ENCODE measurements at places on chromosomes 1 and 21.

GRCh38 chr1:37021502-37021901, 12.8 kb downstream of the GRIK3 start:
- no peak for DNase-seq

DNA sequence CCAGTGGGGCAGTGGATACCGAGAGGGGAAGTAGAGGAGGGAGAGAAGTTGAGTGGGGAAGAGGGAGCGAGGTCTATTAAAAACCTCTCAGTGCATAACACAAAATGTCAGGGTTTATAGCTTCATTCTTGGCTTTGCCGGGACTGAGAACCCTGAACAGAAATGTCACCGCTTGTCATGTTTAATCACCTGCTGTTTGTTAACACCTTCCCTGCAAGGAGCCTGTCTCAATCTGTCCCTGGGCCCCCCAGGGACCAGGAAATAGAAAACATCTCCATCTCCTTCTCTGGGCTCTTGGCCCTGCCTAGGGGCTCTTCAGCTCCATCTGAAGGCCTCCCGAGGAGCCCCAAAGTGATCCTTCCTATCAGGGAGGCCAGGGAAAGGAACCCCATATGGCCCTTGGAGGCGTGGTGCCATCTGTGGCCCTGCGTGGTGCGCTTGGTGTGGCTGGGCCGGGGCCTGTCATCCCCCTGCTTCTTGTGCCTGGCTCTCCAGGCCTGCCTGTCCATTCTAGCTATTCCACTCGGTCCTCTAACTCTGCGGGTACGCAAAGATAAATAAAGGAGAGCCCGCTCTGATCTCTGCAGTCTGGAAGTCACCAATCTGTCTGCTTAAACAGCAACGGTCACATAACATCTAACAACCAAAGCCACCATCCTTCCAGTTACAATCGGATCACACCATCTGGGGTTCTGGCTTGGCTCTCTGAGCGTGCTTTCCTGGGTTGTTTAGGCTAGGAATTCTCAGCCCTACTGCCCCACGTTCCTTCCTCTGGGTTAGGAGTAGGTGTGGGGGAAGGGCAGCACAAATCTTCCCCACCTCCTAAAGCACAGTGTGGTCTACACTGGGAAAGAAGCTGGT, 113.8 kb downstream of the CASZ1 start:
- DNase-seq, result no peak

DNA sequence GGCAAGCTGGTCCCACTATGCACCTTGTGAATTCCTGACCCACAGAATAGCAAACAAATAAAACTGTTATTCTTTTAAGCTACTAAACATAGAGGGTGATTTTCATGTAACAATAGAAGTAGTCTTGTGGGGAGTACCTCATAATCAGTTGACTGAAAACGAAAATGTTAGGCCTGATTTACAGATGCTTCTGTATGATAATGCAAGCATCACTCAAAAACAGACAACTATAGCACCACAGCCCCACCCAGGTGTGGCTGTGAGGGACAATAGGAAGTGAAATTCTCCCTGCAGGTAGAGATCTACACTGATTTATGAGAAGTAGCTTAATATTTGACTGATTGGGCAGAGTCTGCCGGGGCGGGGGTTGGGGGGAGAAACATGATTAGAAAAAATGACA, 26.5 kb upstream of the KRTAP19-8 start:
- no peak for DNase-seq

DNA sequence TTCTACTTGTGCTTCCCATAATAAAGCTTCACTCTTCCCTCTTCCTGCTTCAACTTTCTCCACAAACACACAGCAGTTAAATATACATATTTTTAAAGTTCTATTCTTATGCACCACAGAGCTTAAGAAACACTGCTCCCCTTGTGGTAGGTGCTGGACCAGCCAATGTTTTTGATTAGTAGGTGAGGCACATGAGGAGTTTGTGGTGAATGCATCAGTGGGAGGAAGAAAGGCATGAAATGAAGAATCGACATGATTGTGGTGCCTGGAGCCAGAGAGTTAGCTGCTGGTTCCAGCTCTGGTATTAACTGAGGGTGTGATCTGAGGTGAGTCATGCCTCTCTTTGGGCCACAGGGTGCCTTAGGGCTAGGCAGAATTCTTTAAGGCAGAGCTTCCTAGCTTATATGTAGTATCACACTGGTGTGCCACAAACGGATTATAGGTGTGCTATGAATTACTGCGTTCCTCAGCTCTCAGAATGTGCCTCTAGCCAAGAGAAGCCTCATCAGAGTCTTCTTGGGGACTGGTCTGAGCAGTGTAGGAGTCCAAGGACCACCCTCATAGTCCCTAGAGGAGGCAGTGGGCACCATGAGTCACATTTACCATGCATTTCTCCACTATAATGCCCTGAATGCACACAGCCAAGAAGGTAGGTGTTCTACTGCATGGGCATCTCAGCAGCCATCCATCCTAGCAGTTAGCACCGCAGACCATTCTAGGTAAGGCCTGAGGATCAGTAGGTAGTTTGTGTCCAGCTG, 97.4 kb upstream of the SGIP1 start:
- DNase-seq, result no peak

DNA sequence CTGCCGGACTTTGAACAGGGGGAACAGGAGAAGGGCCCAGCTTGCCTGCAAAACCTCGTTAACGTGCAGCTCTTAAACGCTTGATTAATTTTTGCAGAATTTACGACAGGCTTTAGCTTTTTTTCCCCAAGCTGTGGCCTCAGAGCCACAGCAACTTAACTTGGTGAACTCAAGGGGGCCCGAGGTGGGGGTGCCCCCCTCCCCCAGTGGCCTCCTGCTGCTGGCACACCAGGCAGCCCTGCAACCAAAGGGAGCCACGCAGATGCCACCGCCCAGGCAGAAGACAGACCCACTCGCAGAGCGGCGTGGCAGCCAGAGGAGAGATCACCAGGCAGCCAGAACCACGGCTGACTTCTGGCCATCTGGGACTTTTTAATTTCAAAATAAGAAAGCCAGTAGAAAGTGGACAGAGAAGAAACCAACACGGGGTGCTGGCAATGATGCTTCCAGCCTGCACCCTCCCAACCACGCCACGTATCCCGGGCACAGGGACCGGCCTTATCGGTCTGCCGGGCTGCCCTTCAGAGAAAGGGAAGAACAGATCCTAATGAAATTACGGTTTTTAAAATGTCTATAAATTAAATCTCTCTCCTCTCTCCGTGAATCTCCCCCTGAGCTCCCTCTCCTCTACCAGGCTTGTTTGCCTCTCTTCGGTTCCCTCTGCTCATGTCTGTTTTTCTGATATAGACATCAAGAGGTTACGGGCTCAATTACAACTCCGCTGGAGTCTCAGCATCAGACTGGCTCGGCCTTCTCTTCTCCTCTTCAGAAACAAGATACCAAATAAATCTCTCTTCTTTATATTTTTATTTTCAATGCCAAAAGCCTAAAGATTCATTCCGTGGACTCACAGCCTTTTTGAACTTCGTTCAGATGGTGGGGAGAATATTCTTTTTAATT, 6.4 kb downstream of the CASZ1 start:
- no peak for DNase-seq

GRCh38 chr1:70061231-70061630, 144.1 kb downstream of the LRRC40 start:
- DNase-seq, result no peak

DNA sequence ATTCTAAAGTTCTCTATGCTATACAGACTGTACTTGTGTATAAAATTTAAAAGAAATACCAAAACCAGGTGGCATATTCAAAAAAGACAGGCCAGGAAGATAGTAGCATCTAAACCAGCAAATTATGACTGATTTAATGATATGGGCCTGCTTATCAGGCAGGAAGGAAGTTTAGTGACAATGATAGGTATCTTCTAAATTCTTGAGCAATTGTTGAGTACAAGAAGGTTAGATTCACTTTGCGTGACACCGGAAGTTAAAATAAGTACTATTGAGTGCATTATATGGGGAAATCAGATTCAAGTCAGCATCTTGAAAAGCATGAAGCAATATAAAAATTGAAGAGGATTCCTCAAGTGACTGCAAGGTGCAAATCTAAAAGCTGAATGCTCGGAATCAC, 186.8 kb upstream of the RGS18 start:
- no peak for DNase-seq

DNA sequence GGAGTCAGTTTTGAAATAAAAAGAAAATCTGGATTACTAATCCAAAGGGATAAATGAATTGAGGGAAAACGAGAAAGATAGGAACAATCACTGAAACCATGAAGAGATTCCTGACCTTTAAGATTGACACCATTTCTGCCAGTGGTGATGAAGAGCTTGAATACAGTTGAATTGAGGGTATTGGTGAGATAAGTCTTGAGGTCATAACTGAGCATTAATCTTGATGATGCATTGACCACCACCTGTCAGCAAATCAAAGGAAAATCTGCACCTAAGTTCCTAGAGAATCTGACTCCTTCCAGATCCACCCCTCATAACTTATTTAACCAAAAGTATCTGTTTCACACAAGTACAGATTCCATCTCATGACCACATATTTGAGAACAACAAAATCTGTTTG, 21.6 kb downstream of the RPS27 start:
- DNase-seq, result no peak

DNA sequence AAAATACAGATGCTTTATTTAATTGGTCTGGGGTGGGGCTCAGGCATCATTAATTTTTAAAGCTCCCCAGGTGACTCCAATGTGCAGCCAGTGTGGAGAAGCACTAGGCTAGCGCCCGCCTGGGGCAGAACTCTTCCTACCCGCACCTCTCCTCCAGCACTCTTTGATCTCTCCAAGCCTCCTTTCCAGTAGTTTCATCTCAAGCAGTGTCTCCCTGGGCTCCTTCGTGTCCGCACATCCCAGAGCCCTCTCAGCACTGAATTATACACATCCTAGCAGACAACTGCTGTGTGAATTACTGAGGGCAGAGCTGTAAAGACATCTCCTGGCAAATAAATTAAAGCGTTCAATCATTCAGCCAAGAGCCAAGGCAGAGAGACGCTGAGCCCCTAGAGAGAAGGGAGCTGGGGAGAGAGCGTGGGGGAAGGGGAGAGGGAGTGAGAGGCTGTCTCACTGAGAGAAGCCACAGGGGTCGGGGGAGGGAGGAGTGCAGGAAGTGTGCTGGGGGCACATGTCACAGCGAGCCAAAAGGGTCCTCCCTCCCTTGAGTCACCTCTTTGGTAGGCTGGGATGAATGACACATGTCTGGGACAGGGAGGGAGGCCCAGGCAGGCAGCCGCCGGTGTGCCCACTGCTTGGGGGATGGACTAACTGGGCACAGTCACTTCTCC, 21.0 kb upstream of the PARP1 start:
- no peak for DNase-seq

DNA sequence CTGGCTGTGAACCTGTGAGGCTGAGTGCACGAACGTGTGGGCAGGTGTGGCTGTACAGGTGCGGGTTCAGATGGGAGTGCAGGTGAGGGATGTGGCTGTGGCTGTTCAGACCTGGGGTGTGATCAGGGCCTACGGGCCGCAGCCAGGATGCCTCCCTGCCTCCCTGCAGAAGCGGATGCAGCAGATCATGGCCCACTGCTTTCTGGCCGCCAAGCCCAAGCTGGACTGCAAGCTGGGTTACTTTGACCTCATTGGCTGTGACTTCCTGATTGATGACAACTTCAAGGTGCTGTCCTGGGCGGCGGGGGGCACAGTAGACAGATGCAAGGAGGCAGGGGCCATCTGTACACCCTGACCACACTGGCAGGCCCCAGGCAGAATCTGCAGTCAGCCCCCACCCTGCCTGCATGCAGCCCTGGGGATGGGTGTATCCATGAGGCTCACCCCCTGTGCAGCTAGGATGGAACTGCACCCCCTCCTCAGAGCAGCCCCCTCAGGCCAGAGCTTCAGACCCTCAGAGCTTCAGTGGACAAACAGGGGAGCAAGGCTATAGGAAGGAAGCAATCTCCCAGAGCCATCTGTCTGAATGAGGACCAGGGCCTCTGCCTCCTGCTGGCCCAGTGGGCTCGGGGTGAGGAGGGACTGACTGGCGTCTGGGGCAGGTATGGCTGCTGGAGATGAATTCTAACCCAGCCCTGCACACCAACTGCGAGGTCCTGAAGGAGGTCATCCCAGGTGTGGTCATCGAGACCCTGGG, 9.8 kb downstream of the TNFRSF18 start:
- no peak for DNase-seq

DNA sequence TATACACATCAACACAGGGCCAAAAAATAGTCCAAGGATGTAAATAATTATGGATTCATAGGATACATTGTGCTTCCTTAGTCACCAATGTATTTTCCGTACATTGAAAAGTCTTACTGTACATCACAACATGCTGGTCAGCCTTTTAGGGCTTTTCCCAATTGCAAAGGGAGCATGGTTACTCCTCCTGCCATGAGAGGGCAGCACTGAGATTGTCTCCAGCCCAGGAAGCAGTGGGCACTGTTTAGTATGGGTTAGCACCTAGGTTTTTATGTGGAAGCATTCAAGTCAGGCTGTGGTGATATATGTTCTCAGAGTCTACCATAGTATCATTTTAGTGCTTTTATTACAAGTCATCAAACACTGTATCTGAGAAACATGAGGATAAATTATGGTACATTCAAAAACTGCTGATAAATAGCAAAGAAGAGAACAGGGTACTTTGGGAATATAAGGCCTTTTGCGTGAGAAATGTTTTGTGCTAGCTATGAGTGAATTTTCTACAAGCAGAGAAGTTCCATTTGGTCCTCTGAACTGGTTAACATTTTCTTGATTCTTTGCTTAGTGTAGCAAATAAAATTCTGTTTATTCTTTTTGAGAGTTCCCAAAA, 34.0 kb downstream of the ST6GALNAC5 start:
- no peak for DNase-seq

- DNase-seq, result no peak
Measured at GRCh38 chr1:56193656-56194055, 385.7 kb downstream of the PLPP3 start.

GRCh38 chr1:230431527-230431926, 5.4 kb upstream of the PGBD5 start:
- no peak for DNase-seq

- no peak for DNase-seq
Measured at GRCh38 chr21:42112857-42113256, 41.7 kb downstream of the UMODL1 start.
